Stimulated activated CD8-positive, alpha-beta memory T cell treated with anti-CD3 and anti-CD28 coated beads, Interleukin-2, amount 100 ng/mL, for 1 hour (primary cell): ENCODE measurements at places on chromosomes 4 and X.

DNA sequence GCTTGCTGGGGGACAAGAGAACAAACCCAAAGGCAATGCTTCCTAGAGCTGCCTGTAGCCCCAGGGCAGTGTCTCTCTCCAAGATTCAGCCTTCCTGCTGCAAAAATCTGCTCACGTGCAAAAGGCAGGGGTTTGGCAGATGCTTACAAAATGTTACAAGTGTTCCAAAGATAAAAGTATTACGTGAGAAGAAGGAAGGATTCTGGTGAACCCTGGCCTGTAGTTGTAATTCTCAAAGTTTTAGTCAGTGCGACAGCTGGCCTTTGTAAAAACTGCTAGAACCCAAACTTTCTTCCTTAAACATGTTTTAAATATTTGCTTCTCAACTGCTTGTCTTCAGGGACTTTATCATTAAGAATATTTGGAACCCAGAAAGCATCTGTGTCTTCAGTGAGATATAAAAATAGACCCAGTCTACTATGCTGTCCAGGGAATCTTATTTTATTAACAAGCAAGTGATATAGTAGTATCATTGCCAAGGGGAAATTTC lies 232.3 kb downstream of the FRMPD4 start:
- no peak for DNase-seq

- no peak for DNase-seq
These were observed 13.5 kb downstream of the TTC29 start for GRCh38 chr4:146932116-146932515.

- no peak for DNase-seq
These were observed 232.7 kb upstream of the GATB start for GRCh38 chr4:151993521-151993920.

DNA sequence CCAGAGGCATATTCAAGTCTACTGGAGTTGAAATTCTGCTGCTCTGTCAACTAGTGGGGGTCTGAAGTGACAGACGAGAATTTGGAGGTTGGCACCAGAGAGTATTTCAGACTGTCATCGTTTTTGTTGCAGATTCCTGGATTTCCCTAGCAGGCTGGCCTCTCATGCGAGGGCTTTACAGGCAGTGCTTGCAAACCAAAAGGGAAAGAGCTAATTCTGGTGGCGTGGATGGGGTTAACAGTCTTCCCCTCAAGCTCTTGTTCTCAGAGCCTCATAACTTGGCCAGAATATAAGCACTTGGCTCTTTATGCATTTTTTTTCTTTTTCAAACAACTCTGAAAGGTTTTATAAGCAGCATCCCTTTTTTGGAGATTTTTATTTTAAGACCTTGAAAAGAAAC lies at the start of gene SPARCL1:
Gene SPARCL1, minus strand, starts transcription at position 190 of the 400 bp plus-strand sequence. CDS start 29,802 bp downstream, outside the sequence.
- DNase-seq, result no peak

DNA sequence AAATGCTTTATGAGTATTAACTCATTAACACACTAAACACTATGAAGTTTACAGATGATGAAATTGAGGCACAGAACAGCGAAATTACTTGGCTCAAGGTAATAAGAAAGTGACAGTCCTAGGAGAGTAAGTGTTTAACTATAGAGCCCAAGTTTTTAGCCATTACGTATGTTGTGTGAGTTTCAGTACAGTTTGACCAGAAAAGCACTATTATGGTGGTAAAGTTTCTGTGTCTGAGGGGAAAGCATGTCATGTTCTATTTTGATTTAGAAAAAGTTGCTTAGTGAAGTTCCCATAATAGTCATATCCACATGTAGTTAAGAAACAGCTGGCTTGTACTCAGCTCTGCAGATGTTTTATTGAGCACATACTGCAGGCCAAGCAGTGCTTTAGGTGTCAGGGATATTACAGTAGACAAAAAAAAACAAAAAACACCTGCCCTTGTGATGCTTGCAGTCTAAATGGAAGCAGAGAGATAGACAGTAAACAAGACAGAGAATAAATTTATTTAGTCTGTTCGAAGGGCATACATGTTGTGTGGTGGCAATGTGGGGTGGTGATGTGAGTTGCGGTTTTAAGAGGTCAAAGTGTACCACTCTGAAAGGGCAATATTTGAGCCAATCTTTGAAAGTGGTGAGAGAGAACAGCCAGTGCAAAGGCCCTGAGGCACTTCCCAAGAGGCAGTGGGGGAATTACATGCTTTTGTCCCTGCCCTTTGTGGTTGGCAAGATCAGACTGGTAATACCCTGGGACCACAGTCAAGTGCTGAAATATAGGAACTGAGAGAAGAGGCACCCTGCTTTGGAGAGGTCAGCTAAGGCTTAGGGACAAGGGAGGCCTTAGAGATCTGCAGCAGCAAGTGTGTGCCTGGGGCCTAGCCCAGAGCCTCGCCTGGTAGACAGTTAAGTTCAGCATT lies 6.2 kb downstream of the TMEM131L start:
- DNase-seq, result no peak

GRCh38 chr4:173998471-173999144 lies 284.9 kb downstream of the FBXO8 start:
- no peak for DNase-seq

- DNase-seq, result no peak
These were observed 123.3 kb upstream of the RAI2 start for GRCh38 chrX:17984415-17984814.

GRCh38 chr4:169014586-169014985 lies 4.5 kb upstream of the CBR4 start:
- no peak for DNase-seq

DNA sequence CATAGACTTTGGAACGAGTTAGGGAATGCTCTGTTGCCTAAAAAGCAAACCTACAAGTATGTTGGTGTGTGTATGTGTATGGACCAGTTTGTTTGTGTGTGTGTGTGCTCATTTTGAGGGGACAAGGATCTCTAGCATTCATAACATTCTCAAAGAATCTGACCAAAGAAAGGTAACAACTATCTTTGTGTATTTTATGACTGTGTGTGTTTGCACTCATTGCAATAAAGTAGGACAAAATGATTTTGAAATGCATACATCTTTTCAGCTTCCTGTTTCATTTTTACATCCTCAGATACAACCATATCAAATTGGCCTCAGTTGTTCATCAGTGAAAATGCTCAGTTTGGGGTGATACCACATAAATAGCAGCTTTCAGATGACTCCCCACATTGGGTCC lies 8.3 kb upstream of the XK start:
- DNase-seq, result no peak

DNA sequence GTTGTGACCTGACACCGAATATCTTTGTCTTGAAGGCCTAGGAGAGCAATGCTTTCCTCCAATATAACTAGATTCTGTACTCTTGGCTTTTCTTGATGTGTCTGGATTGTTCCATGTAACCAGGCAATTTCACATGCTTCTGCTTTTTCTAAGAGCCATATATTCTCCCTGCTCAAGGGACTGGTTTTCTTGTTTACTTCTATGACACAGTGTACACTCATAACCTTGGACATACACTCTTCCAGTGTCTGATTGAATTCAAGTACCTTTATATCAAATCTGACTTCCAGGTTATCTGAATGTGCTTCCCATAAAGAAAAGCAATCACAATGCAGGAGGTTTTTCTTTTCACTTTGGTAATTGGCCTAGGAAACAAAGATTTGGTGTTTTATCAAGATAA lies 17.4 kb upstream of the EIF4E start:
- no peak for DNase-seq

DNA sequence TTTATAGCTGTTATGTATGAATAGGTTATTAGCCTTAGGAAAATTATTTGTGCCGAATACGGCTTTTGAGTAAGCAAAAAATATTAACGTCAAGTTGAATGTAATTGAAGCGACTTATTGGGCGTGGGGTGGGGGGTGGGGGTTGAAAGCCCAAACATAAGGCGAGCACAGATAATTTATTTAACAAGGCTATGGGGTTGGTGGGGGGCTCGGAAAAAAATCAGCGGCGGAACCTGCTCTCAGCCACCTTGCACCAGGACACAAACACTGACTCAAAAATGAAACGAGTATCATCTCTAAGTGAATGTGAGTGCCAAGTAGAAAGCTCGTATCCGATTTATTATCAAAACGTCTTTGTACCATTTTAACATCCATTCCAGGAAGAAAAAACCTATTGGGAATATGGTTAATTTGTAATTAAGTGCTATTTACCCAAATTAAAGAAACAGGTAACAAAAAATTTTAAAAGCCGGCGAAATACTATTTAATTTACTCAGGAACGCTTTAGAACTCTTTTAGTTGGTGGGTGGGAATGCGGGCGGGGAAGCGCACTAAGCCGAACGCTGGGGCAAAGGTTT lies 902 bp upstream of the LARP1B start:
- DNase-seq, result no peak

DNA sequence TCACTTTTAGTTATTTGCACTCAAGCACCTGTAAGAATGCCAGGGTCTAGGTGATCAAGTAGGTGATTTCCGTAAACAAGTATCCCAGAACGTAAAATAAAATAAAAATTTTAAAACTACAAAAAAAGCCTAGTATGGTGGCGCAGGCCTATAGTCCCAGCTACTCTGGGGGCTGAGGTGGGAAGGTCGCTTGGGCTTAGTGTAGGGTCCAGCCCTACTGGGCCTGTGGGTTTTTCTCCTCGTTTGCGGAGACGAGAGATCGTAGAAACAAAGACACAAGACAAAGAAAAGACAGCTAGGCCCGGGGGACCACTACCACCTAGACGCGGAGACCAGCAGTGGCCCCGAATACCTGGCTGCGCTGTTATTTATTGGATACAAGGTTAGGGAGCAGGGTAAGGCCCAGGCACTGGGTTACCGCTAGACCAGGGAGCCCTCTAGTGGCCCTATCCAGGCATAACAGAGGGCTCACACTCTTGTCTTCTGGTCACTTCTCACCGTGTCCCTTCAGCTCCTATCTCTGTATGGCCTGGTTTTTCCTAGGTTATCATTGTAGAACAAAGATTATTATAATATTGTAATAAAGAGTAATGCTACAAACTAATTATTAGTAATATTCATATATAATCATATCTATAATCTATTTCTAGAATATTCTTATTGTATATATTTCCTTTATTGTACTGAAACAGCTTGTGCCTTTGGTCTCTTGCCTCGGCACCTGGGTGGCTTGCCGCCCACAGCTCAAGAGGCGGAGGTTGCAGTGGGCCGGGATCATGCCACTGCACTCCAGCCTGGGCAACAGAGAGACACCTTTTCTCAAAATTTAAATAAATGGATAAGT lies 38.4 kb downstream of the SAGE1 start:
- no peak for DNase-seq

DNA sequence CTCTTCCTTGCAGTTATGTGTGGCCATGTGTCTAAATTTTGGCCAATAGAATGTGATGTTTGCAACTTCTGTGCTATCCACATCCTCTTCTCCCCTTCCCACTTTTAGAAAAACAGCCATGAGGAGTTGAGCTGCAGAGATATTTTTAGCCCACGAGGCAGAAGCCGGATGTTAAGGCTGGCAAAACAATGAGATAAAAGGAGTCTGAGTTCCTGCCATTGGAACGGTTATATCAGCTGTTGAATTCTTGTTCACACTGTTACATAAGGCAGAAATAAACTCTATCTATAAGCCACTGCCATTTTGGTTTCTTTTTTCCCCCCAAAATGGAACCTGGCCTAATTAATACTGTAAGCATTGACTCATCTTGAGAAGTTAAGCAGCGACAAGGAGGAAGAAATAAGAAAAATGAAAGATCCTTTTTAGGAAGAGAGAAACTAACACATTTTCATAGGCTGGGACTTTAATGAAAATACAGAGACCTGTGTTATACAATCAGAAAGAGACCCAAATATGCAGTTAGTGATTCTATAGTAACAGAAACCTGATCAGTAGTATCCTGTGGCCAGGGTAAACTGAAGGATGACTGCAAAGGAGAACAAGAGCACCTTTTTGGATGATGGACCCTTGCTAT lies 200.5 kb downstream of the INPP4B start:
- DNase-seq, result no peak

- no peak for DNase-seq
These were observed 137.2 kb upstream of the ARHGEF9 start for GRCh38 chrX:63922221-63922620.

DNA sequence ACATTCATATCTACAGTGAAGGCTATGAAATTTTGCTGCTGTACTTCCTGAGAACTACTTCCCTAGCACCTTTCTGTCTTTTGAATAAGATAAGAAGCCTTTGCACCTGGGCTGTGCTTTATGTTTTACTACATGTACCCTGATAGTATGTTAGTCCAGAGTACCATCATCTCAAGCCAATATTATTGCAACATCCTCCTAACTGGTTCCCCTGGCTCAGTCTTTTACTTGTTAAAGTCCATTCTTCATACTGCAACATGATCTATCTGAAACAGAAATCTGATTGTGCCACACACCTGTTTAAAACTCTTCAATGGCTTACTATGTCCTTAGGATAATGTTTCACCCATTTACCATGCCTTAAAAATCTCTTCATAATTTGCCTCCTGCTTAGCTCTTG lies 102.3 kb downstream of the AGTR2 start:
- no peak for DNase-seq

DNA sequence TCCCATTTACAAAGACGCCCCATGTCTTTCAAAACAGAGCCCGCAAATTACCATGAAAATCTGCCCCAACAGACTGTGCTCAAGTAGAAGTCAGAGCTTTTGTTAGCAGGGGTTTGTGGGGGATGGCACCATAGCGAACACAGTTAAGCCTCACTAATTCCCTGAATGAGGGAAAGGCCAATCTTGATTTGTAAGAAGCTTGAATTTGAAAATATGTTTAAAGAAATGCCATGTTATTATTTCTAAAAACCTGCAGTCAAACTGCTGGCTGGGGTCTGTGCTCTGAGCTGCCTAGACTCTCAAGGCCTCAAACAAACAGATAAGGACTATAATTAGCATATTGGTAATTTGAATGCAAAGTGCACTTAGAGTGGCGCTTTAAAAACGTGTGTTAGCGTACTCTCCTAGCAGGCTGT lies 9.4 kb upstream of the PAK3 start:
- no peak for DNase-seq

- DNase-seq, result no peak
These were observed 116.7 kb downstream of the SPCS3 start for GRCh38 chr4:176436293-176436973.

GRCh38 chrX:102154900-102155805 lies 624 bp downstream of the BEX5 start:
- no peak for DNase-seq

DNA sequence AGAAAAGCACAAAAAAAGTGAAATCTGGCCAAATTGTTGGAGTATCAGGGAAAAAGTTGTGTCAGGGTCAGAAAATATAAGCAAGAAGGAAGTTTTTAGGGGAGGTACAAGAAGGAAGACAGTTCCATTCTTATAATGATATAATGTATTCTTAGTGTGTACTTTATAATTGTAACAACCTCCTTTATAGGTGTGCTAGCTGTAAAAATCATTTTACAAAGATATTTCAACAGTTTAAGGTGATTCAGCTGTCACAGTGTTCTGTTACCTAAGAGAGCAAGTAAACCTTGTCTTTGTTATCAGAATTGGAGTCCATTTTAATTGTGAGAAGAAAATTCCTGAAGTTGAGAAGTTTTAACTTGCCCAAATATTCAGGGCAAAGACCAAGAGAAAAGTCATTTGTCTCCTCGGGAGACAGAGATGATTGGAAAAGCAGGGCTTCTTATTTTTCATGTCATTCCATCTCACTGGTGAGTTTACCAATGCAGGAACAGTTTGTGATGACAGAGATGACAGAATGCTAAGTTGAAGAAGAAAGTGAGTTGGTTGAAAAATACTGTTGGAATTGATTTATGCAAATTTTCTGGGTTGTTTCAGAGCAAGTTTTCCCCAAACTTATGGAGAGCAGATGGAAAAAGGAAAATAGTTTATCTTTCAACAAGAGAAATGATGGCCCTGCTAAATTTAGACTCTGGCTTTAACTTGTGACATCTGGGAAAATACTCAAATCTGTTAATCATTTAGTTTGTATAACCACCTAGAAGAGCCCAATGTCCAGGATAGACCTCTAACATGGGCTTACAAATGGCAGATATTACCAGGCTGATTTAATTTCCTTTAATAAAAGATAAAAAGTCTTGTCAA lies 14.8 kb downstream of the INTS6L start:
- no peak for DNase-seq
